ENCODE measurements at places on chromosomes 12 and 14.

DNA sequence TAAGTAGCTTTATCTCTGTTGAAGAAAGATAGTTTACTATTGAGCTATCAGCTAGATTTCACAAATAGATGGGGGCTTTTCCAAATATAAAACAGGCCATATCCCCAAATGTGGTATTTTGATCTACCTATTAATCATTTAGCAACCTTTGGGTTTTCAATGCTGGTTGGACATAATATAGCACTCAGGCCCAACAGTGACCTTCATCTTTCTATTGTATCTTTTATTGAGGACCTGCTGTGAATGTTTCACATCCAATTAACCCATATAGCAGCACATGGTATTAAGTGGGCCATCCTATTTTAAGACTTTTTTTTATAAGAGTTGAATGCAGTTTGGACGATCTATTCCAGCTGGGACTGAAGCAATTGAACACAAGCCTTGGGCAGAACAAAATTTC, 10.0 kb upstream of the NR1H4 start:
- DNase-seq, result no peak

DNA sequence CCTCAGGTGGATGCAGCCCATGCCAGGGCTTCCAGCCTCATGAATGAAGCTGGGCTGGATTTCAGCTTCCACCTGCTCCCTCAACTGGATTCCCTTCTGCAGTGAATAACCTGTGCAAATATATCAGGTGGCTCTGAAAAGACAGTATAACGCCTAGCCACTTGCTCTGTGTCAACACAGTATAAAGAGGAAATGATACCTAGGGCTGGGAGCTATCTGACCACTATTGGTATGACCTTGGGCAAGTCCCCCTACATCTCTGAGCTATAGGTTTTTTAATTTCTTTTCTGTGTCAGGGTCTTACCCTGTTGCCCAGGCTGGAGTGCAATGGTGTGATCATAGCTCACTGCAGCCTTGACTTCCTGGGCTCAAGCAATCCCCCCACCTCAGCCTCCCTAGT, 19.8 kb downstream of the ISM2 start:
- no peak for DNase-seq

GRCh38 chr12:58502226-58502625, 418.1 kb downstream of the LRIG3 start:
- no peak for DNase-seq

DNA sequence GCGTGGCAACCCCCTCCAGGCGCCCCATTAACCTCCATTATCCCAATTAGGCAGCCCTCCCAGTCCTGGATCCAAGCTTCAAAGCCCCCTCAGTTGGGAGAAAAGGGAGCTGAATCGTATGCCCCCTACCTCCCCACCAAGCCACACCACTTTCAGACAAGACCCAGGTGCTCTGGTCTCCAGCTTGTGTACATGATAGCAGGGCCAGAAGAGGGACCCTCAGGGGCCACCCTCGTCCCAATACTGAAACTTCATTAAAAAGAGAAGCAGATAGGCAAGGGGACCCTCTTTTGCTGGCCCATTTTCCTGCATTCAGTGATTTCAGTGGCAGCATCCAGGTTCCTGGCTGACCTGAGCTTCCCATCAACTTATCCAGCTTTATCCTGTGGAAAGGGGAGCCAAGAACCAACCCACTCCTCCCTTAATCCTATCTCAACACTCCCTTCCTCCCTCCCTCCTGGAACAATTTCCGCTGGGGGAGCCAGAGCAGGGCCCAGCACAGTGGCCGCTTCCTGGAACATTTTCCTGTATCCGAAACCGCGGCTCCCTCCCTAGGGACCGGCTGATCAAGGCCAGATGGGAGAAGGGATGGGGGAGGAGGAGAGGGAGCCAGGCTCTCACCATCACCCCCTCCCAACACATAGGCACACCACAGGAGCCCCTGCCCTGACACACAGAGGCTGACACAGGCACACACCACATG, 9.5 kb upstream of the SP7 start:
- DNase-seq, result no peak

DNA sequence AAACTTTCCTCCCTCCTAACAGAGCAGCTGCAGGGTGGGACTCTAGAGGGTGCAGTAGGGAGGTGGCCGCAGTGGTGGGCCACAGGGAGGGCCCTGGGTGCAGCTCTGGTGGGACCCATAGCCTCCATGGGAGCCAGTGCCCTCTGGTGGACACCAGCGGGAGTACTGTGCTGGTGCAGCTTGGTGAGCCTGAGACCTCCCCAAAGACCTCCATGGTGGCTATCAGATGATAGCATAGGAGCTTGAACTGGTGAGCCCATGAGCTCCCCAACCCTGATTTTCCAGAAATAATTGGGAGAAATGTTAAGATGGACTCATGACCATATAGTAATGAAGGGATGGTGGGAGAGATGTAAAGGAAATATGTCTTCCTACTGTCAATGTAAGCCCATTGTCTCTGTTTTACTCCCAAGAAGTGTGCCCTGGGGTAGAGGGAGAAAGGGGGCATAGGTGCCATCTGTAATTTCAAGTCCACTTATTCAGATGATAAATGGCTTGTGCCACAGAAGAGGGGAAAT, 98.7 kb downstream of the GAS2L3 start:
- DNase-seq, result peak; percentile 75

DNA sequence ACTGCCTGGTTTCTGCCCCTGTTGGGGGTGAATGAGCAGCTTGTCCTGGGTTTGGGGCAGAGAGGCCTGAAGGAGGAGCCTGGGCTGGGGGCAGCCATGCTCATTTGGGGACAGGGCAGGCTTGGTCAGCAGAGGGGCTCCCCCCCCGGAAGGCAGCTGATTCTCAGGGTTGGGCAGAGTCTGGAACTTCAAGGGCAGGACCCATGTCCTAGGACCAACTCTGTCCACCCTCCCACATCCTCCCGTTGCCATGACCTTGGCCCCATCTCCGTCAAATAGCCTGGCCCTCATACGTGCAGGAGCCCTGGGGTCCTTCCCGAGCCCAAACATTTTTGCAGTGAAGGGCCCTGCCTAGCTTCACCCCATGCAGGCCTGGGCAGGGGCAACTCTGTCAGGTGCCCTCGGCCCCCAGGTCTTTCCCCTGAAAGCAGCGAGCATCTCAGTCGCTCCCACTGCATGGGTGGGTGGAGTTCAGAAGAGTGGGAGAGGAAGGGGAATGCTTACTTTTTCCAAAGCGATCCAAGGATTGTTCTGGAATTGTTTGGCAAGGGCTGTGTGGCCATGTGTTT, 32.6 kb downstream of the TNFAIP2 start:
- peak; percentile 41 for DNase-seq

GRCh38 chr12:131218026-131218922, 264.6 kb downstream of the ADGRD1 start:
- DNase-seq, result no peak

All from left lung (tissue), 14 donors.